Nephron progenitor cell (in vitro differentiated cells): ENCODE measurements at places on chromosomes 6 and 20.

GRCh38 chr6:93196406-93196970 is 222.9 kb downstream of the EPHA7 start:
- DNase-seq, result no peak

- no peak for DNase-seq
These were observed 122.1 kb downstream of the CD164 start for GRCh38 chr6:109260126-109260525.

DNA sequence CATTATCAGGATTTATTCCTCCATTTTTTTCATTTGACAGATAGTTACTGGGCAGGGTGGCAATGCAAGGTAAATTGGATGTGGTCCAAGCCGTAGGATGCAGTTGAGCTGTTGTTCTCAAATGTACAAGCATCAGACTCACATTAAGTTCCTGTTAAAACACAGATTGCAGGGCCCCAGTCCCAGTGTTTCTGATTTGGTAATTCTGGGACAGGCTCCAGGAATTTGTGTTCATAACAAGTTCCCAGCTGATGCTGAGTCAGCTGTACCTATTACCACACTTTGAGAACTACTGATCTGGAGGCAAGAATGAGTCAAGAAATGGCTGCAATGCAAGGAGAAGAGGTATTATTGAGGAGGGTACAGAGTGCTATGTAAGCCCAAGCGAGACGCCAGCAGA is 11.7 kb downstream of the TMEM244 start:
- DNase-seq, result no peak

DNA sequence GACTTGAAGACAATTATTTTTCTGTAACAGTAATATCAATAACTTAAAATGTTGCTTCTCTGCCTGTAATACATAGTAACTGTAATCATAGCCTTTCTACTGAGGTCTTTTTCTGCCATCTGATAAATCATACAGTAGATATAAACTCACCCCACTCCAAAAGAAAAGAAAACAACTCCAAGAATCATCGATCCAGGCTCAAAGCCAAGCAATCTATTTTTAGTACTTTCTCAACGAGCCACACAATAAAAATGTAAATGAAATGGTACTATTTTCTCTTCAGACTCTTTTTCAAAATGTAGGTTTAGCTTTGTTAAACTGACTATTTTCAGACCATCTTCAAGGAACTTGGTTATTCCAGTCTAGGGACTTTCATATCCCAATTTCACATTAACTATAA is 493.3 kb downstream of the ADGRB3 start:
- DNase-seq, result no peak

GRCh38 chr20:10357974-10358373 is 76.0 kb downstream of the MKKS start:
- no peak for DNase-seq

GRCh38 chr6:75612434-75612833 is 10.8 kb downstream of the SENP6 start:
- DNase-seq, result no peak
